Thyroid gland (tissue), 4 donors: ENCODE measurements at places on chromosomes 16 and 17. TPM values are rescaled to one million over a fixed set of nuclear protein-coding genes. Genes with fewer than 3 reads are reported as not detected.

- no peak for DNase-seq
Observed at GRCh38 chr17:7215136-7215638, 4.4 kb downstream of the DLG4 start.

Gene FBXO39
- total RNA-seq, result not detected

Gene DYNLL2
- 51.0 TPM for total RNA-seq

DNA sequence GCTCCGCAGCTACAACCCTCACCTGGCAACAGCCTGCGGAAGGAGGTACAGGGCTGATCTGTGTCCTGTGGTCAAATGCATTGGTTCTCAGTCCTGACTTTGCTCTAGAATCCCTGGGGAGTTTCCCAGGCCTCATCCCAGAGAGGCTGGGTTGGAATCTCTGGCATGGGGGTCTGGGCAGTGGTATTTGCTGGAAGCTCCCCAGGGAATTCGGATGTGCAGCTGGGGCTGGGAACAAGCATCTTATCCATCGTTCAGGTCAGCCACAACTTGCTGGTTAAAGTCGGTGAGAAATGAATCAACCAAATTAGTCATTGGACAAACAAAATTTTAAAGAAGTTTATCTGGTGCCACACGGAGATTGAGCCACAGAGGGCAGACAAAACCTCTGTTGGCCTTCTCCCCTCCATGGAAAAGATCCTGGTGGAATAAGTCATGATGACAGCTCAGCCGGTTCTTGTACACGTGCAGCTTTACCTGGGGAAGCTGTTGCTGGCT lies 231.2 kb downstream of the FOXL1 start:
- DNase-seq, result no peak

- DNase-seq, result peak; percentile 89
Observed at GRCh38 chr17:81391936-81392908, 3.0 kb upstream of the BAHCC1 start.

Gene C17orf107
- 1.0 TPM for total RNA-seq

GRCh38 chr17:68623811-68624210 lies 22.6 kb upstream of the FAM20A start:
- no peak for DNase-seq

- no peak for DNase-seq
Observed at GRCh38 chr16:82892324-82892723, 265.6 kb downstream of the CDH13 start.
